ENCODE measurements at places on chromosomes 11 and 22. TPM values are rescaled to one million over a fixed set of nuclear protein-coding genes. Genes with fewer than 3 reads are reported as not detected.

Gene CRYAB
- total RNA-seq, result 1,340 TPM

Gene MMP13
- not detected for total RNA-seq

Gene HBB
- total RNA-seq, result 253 TPM

Gene PRRG4
- total RNA-seq, result 3.5 TPM

Gene ANO1
- 8.6 TPM for total RNA-seq

Gene SERPINH1
- 483 TPM for total RNA-seq

Gene CYB5R2
- total RNA-seq, result 6.8 TPM

Gene OTUB1
- 52.2 TPM for total RNA-seq

Gene TRIM66
- total RNA-seq, result 4.3 TPM

Gene PDE2A
- total RNA-seq, result 54.0 TPM

Gene SUSD2
- 2.3 TPM for total RNA-seq

Gene GAB2
- 34.8 TPM for total RNA-seq

Gene IGLL1
- not detected for total RNA-seq

Gene FOLH1
- 3.2 TPM for total RNA-seq

Gene PATE4
- total RNA-seq, result not detected

Gene MMP3
- not detected for total RNA-seq

Gene CUL5
- total RNA-seq, result 24.8 TPM

- DNase-seq, result no peak
Observed at GRCh38 chr11:86502137-86502642, 127.5 kb downstream of the CCDC81 start.

DNA sequence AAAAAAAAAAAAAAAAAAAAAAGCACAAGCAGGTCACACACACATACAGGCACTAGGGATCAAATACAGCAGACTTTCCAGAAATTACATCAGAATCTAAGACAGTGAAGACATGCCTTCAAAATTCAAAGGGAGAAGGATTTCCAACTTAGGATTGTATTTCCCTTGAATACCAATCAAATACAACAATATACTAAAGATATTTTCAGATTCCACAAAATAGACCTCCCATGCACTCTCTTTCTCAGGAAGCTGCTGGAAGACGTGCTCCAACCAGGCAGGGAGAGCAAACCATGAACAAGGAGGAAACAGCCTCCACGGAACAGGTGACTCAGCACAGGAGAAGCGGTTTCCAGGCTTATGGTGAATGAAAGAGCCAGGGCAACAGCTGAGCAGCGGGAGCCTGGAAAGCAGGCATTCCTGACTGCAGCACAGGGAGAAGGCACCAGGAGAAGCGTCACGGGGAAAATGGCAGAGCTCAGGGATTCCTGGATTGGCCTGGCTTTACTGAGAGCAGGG lies 32.0 kb downstream of the TMEM184B start:
- DNase-seq, result no peak

GRCh38 chr11:47078751-47079521 lies 97.7 kb downstream of the ARFGAP2 start:
- DNase-seq, result no peak

GRCh38 chr11:2385156-2386151 lies 8.3 kb downstream of the CD81 start:
- no peak for DNase-seq

GRCh38 chr22:24937114-24937513 lies 9.4 kb downstream of the LHFPL7 start:
- DNase-seq, result no peak

- no peak for DNase-seq
Observed at GRCh38 chr11:122521626-122522025, 133.9 kb upstream of the UBASH3B start.

GRCh38 chr22:36022162-36022561 lies 6.5 kb downstream of the RBFOX2 start:
- no peak for DNase-seq

GRCh38 chr11:121514432-121515334 lies 61.9 kb upstream of the SORL1-AS1 start:
- no peak for DNase-seq

DNA sequence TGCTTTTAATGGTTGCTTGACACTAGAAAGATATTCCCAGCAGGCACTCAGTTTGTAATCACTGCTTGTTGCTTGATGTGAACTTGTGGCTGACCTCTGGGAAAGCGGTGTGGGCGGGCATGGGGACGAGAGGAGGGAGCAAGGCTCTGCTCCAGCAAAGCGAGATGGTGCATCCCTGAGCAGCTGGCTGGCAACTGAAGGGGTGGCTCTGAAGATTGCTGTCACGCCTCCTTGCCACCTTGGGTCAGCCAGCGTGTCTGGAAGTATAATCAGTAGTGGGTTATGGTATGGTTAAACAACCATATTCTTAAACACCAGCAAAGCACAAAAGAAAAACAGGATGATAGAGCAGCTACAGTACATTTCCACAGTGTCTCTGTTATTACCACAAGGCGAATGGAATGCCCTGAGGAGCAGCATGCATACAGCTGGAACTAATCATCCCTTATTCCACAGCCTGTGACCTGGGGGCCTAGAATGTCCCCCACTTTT lies 124.5 kb downstream of the TRIM44 start:
- DNase-seq, result no peak

DNA sequence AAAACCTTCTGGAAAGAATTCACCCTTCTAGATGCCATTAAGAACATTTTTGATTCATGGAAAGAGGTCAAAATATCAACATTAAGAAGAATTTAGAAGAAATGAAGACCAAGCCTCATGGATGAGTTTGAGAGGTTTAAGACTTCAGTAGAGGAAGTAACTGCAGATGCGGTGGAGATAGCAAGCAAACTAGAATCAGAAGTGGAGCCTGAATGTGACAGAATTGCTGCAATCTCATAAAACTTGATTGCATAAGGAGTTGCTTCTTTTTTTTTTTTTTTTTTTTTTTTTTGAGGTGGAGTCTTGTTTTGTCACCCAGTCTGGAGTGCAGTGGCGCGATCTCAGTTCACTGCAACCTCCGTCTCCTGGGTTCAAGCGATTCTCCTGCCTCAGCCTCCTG lies 51.6 kb downstream of the MS4A13 start:
- DNase-seq, result no peak

GRCh38 chr11:36417154-36417553 lies 92.9 kb downstream of the TRAF6 start:
- no peak for DNase-seq

DNA sequence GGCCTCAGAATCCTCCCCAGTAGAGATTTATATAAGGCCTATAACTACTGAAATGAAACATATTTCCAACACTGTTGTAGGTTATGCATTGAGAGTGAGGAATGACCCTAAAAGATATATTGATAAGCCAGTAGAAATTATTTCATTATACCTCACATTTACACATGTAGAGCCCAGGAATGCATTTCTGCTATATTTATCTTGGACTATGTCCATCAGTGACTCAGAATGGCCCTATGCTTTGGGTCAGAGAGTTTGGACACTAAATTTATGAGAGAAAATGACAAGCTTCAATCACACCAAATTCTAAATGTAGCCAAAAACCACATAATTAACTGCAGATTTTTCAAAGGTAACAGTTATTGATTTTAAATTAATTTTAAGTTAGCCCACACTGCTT lies 761.9 kb downstream of the DLG2 start:
- DNase-seq, result no peak

- DNase-seq, result no peak
Observed at GRCh38 chr11:131546218-131546895, 175.9 kb downstream of the NTM start.

DNA sequence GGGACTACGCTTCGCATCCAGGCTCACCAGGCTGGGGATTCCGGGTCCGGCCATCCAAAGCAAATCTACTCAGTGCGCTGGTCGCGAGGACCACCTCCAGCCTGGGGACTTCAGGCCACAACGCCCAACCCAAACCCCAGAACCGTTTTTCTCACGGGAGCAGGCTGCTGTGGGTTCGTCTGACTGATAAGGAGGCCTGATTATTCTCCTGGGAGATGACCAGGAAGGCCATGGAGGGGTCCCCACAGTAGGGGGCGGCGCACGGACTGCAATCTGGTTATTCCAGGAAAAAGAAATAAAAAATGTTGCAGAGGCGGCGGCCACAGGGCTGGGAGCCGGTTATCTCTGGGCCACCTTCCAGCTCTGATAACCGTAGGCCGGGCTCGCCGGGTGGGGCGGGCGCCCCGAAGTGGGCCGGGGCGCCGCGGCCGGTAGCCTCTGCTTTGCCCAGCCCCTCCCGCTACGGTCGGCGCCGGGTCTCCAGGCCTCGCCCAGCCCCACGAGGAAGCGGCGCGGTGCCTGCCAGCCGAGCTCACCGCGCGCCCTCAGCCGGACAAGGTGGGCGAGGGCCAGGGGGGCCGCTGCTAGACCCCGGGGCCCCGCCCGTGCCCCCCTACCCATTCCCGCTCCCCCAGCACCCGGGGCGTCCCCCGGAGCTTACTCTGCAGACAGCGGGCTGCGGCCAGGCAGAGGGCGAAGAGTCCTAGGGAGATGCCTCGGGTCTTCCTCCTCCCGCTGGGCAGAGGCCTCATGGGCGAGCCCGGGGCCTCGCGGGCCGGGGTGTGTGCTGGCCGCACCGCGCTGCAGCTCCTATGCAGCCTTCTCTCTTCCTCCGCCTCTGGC lies 446 bp downstream of the VSTM5 start:
- no peak for DNase-seq

- DNase-seq, result no peak
Observed at GRCh38 chr11:119188887-119189286, 3.6 kb downstream of the NHERF4 start.

DNA sequence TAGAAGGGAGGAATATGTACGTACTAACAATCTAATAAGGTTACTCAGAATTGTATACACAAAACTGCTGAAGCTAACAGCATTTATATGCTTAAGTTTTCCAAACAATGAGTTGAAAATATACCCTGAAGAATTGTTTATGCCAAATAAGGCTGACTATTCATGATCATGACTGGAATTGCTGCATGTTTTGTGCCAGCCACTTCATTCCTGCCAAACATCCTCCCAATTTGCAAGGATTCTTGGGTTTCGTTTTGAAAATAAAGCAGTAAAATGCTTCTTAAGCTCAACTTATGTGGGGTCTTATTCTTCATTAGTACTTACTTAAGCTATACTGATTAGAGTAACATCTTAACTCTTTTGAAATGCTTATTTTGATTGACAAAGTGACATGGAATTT lies 149.0 kb downstream of the SPON1 start:
- no peak for DNase-seq

DNA sequence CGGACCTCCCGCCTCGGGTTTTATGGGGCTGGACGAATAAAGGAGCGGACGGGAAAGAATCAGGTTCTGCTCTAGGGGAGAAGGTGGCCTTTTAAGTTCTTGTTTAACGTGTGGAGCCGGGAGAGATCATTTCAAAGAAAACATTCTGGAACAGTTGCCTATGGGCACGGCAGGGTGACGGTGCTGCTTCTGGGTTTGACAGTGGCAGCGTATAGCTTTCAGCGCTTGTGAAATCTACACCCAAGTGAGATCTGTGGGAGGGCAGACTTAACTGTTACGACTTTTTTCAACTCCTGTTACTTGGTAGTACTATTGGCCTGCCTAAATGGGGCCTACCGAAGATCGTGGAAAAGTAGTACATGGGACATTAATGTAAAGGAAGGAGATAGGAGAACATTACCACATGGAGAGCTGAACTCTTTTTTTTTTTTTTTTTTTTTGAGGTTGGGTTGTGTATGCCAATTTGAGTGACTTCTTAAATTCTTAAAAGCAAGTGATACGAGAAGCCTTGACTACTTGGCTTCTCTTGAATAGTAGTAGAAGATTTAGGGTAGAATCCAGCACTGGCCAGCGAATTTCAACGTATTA lies 743 bp downstream of the USP47 start:
- DNase-seq, result no peak

DNA sequence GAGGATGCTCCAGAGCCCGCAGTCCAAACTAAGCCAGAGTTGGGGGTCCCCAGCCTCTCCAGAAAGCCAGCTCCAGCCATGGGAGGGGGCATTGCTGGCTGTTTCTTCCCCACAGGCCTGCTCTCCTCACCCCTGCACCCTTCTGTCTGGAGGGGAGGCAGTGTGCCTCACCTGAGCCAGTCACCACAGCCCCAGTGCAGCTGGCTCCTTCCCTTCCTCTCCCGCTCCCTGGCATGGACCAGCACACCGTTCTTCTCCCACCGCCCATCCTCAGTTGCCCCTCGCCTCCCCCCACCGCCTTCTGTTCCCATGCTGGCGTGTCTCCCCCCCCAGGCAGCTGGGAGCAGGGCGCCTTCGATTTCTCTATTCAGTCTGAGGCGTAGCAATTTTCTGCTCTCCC lies 110.5 kb upstream of the THY1 start:
- DNase-seq, result no peak

- no peak for DNase-seq
Observed at GRCh38 chr11:44763121-44763820, 36.5 kb downstream of the TSPAN18 start.

- DNase-seq, result no peak
Observed at GRCh38 chr11:130159657-130160497, at the start of gene ST14. Gene ST14, plus strand, starts transcription at chr11:130159782. Its CDS starts 198 bp downstream, at chr11:130159980.

GRCh38 chr11:100965346-100965745 lies 164.3 kb downstream of the PGR start:
- no peak for DNase-seq

DNA sequence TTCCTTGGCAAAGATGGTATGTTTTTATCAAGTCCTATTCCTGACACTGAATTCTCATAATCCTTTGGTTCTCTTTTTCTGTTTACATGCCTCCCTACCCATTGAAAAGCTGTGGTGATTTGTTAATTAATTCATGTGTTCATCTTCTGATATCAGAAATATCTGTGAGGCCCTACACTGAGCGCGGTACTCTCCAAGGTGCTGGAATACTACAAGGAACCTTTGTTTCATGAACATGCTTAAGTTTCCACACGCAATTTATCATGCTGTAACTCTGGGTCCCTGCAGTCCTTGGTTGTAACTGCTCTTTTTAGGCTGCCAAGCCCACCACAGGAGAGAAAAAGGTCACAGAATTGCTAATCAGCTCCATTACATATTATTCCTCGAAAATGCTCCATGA lies 331.8 kb downstream of the FAT3 start:
- no peak for DNase-seq

- no peak for DNase-seq
Observed at GRCh38 chr11:65065851-65066250, 7.5 kb upstream of the NAALADL1 start.

DNA sequence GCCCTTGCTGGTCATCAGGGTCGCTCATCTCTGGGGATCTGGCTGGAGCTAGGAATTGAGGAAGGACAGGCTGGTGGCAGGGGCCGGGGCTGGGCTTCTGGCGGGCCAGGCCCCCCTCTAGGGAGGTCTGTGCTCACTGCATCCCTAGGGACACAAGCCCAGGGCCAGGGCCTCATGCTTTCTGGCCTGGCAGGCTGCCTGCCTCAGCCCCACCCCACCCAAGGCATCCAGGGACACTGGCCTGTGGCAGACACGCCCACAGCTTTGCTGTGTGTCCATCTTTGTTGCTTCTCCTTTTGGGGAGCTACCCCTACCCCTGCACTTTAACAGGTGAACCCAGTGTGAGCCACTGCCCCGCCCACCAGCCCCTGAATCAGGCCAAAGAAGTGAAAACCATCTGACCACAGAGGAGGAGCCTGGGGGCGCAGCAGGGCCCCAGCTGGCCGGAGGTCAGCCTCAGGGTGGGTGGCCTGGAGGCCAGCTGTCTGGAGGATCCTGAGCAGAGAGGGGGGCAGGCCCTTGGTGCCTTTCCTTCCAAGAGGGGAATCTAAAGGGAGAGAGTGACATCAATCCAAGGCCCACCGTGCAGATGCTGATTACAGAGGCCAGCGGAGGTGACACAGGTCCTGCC lies 26.8 kb upstream of the CELSR1 start:
- DNase-seq, result no peak

All from omental fat pad (tissue), 4 donors.